Myocyte (in vitro differentiated cells): ENCODE measurements at places on chromosomes 2 and 18. TPM values are rescaled to one million over a fixed set of nuclear protein-coding genes. Genes with fewer than 3 reads are reported as not detected.
A peak's percentile ranks its signal among the peaks of the same experiment; 100 is the strongest.

DNA sequence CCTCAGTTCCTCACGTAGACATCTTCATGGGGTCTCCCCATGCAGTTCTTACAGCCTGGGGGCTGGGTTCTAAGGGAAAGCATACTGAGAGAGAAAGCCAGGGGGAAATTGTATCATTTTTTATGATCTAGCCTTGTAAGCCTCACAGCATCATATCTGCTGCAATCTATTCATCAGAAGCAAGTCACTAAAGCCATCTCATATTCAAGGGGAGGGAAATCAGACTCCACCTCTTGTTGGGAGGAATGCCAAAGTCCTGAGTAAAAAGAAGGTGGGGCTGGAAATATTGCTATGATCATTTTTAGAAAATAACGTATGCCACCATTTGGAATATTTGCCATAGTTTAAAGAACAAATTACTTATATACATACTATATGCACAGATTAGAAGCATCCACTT is 304.6 kb downstream of the TXNL1 start:
- DNase-seq, result no peak

DNA sequence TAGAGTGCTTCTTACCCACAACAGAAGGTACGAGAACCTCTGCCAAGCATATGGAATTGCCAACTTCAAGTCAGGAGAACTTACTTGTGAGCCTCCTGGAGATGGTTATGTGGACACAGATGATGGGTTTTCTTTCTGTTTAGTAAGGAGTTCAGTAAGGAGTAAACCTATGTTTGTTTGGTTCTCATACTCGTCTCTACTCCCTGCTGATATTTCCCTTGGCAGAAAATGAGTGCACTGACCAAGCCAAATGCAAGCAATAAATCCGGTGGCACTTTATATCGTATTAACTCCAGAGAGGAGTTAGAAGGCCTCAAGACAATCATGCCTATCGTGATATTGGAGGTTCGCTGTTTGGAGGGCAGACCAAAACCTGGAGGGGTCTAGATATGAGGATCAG is 83.2 kb upstream of the CYP1B1 start:
- DNase-seq, result no peak

DNA sequence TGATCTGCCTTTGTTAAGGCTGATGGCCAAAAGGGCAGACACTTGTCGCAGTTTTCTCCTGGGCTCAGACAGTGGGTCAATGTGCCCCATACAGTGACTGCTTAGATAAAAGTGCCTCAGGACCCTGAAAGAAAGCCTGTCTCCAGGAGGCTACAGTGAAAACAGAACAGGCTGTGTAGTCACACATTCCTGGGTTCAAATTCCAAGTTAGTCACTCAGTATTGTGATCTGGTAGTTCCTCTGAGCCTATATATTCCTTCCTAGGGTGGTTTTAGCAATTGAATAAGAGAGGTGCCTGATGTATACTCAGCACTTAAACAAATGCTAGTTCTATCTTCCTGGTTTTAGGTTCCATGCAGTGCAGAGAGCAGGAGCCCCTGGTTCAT is 54.4 kb downstream of the RPL37A start:
- DNase-seq, result no peak

DNA sequence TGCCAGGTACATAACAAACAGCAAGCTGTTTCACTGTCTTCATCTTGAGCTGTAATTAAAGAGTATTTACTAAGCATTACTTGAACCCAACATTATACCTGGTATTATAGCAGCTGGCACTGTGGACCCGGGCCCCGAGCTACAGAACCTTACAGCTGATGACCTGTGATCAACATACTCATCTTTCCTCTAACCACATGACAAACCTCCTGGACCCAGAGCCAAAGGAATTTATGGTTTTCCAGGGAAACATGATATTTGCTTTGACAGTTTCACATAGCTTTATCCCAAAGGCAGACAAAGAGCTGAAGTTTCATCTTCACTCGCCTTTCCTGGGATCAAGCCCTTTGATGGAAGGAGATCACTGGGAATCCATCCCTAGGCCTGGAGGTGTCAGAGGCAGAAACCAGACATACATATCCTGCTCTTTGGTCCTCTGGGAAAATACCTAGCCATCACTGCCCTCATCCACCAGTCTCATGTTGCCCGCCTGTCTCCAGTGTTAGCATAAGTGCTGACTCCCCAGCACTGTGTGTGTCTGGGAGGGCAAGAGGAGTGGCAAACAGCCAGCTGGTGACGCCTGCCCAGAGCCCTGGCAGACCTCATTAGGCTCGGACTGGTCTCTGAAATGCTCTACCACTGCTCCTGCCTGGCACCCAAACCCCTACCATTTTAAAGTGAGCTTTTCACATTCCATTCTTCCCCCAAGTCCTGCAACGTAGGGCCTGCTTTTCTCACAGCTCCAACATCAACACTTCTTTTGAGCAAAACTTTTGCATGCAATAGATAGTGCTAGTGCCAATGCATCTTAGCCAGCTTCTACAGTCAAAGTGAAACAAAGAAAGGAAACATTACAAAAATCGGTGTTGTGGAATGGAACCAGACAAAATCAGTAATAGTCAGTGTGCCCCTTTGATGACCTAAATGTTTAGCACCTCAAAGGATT is 138.8 kb upstream of the CTAGE1 start:
- DNase-seq, result peak; percentile 26

KCMF1 gene
- total RNA-seq, result 74.4 and 79.6 TPM in 2 replicates
